ENCODE measurements at places on chromosomes 5 and 9.

DNA sequence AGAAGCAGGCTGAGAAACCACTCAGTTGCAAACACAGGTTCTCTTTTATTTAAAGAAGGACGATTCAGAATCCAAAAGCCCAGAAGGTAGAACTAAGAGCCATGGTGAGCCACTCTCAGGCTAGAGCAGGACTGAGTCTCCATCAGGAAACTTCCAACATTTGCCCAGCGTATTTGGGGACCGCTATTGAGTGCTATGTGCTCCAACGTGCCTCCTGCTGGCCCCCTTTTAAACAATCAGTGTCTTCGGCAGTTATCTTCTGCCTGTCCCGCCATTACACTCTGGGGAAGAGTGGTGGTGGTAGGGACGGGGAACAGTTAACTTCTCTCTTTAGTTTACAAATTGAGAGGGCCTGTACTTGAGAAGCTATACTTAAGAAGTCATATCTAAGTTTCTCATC, 78.1 kb downstream of the DENND1A start:
- no peak for DNase-seq

DNA sequence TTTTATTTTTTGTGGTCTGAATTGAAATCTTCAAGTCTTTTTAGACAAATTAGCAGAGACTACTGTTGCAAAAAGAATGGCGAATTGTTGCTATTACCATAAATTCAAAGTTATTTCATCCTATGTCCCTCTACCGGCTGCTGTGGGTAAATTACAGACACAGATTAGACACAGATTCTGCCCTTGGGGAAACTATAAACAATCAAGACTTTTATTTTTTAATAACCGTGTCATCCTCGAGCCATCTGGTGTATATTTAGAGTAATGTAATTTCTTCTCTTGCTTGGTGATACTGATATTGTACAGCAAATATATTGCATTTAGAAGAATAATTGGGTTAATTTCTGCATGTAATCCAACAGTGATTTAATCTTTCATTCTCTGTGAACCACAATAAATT, 228.0 kb upstream of the ADAMTSL1 start:
- DNase-seq, result no peak

DNA sequence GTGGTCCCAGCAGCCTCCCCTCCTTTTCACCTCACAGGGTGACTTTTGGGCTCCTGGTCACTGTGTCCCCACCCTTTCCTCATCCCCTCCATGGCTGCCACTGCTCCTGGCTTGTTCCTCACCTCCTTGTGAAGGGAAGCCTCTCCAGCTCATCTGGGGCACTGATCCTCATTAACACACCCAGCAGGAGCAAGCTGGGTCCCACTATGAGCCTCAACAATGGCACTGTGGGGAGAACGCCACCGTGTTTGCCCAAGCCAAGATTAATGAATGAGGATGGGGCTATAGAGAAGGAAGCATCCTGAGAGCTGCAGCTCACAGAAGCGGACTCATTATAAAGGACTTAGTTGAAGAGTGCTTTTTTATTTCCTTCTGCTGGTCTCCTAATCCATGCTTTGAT, 118.4 kb downstream of the MARCHF11 start:
- no peak for DNase-seq

- no peak for DNase-seq
These were observed 379 bp downstream of the PCDHGA3 start for GRCh38 chr5:141343953-141344463.

- DNase-seq, result no peak
These were observed 52.1 kb downstream of the SSBP2 start for GRCh38 chr5:81698813-81699212.

DNA sequence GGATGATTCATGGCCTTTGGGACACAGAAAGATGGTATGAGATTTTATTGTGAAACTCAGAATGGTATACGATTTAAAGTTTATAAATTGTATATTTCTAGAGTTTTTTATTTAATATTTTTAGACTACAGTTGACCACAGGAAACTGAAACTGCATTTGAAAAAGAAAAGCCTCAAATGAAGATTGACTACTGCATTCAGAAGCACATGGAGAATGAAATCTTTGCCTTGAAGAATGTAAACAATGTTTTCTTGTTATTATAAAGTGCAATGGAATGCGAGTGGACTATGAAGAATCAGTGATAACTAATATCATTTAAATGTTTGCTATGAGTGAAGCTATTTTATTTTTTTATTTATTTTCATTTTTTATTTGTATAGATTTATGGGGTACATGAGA, 169.1 kb upstream of the CDH18 start:
- no peak for DNase-seq

- DNase-seq, result no peak
These were observed 126.9 kb downstream of the TLE1 start for GRCh38 chr9:81562231-81563019.

Data from GM04504 (cell line).